ENCODE measurements at places on chromosomes 6 and 20.

GRCh38 chr6:78629154-78629721 is 238.1 kb upstream of the IRAK1BP1 start:
- no peak for DNase-seq

- DNase-seq: no peak
Observed at GRCh38 chr6:167919349-167919748, 78.1 kb upstream of the KIF25 start.

GRCh38 chr6:52285177-52286068 is 881 bp upstream of the MCM3 start:
- DNase-seq: no peak

GRCh38 chr20:60352596-60352995 is 394.4 kb downstream of the CDH26 start:
- DNase-seq: no peak

DNA sequence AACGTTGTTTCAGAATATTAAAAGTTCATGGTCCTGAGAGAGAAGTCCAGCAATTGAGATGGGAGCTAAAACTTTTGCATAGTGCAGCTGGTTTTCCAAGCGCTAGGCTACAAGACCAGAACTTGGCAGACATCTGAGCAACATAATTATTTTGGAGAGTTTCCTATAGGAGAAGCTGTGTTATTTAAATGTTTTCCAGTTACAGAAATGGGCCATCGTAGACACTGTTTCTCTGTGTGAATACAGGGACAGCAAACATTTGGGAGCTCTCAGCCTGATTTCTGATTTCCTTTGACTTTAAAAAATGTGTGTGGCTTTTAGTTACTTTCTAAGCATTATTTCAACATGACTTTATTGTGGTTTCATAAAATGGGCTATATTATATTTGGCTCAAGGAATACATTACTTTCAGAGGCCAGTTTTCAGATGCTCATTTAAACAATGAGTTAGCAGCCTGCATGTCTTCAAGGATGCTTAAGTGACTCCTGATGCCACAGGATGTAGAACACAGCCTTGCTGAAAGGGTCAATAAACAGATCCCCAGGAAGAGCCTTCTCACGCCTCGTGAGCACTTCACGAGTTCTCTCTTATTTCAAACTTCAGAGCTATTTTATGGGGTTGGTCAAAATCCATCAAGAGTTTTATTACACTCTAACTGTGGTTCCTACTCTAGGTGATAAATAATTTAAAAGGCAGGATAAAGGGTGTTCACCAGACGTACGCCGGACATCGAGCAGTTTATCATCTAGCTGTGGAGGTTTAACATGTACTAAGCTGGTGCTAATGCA is 193.8 kb downstream of the SMOC2 start:
- no peak for DNase-seq

DNA sequence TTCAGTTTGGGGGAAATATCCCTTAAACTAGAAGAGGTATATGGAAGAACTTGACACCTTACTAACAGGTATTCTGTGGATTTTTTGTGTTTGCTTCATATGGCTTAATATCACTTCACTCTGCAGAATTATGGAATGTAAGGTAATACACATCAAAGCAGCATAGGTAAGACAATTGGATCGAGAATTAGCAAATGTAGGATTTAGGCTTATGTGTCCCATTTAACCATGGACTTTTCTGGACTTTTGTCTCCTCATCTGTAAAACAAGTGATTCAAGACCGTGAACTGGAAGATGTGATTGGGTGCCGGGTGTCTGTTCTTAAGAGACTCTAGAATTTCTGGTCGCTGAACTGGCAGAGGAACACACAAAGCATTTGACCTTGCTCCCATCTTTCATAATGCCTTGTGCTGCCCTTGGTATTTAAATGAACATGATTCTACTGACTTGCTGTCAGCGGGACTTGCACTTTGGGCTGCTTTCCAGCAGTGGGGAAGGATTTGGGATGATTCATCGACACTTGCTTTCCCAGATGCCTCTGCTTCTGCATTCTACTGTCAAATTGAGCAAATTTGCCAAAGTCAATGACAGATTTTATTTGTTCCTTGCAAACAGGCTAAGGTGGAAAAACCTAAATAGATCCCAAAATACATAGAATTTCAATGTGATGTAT is 199.8 kb downstream of the PLCB1 start:
- DNase-seq: no peak

- no peak for DNase-seq
Observed at GRCh38 chr6:120871416-120872261, 462.6 kb downstream of the TBC1D32 start.

DNA sequence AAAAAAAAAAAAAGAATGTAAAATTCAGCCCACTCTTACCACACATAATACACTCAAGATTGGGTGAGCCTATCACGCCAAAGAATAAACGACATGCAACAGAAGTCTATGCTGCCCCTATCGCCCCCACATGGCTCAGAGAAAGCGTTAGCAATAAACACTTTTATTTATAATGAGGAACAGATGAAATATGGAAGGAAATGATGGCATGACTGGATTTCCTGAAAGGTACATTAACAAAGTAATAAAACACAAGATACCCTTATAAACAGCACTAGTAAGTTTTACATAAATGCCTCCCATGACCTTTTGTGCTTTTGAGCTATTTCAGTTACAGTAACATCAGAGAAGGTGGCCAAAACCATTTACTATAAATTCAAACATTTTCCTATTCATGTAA is 71.4 kb upstream of the SCAF8 start:
- DNase-seq: no peak

GRCh38 chr6:107991772-107992550 is 34.0 kb upstream of the SEC63 start:
- no peak for DNase-seq

DNA sequence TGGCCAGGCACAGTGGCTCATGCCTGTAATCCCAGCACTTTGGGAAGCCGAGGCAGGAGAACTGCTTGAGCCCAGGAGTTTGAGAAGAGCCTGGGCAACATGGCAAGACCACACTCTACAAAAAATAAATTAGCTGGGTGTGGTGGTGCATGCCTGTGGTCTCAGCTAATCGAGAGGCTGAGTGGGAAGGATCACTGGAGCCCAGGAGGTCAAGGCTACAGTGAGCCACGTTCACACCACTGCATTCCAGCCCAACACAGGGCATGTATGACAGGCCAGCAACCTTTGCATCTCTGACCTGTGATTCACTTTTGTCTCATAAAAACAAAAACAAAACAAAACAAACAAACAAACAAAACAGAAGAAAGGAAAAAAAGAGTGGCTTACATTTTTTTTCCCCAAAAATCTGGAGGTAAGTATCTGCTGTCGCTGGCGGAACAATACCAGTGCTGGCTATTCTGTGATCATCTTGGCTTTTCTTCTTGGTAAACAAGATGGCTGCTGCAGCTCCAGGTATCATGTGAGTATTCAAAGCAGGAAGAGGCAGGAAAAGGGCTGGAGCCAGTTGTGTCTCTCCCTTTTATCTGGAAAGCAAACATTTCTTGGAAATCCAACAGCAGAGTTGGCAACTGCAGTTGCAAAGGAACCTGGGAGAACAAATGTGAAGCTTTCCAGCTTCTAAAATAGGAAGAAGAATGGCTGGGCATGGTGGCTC is 40.4 kb upstream of the ZMYND8 start:
- no peak for DNase-seq

DNA sequence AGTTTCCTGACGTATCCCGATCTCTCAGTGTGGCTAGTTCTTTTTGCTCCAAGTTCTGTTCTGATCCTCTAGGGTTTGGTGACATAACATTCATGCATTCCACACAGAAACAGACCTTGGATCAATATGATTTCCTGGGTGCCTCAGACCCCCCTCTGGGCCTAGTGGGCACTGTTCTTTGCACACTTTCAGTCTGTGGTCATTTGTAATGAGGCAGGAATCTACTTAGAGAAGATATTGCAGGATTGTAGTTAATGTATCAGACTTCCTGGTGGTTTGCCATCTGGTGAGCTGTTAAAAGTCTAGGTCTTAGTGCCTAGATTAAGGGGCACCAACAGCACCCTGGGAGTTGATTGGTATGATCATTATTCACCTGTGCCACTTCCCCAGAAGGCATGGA is 7.5 kb downstream of the BEND6 start:
- no peak for DNase-seq

DNA sequence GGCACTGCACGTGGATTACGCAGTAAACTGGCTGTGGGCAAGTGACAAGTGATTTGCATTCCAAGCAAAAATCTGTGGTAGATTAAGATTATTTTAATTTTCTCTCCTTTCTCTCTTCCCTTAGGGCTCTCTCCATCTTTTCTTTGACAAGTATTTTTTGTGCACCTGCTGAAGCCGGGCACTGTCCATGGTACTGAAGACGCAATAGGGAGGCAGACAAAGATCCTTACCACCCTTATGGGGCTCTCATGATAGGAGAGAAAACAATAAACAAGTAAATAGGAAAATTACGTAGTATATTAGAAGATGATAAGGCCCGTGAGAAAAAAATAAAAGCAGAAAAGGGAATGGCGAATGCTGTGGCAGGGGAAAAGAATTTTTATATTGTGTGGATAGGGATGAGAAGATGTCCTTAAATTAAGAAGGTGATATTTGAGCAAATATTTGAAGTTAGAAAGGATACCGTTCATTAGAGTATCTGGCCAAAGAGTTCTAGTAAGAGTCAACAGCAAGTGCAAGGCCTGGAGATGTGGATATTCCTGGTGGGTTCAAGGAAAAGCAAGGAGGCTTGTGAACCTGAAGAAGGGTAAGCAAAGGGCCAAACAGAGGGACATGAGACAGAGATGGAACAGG is 146.0 kb downstream of the LAMP5 start:
- DNase-seq: no peak

- DNase-seq: no peak
Observed at GRCh38 chr6:161138543-161139303, 135.1 kb downstream of the AGPAT4 start.

GRCh38 chr6:117607511-117607910 is 5.2 kb upstream of the GOPC start:
- DNase-seq: no peak

- no peak for DNase-seq
Observed at GRCh38 chr20:57504411-57504810, 20.5 kb downstream of the CTCFL start.

GRCh38 chr6:38119516-38119915 is 300.0 kb downstream of the ZFAND3 start:
- DNase-seq: no peak

DNA sequence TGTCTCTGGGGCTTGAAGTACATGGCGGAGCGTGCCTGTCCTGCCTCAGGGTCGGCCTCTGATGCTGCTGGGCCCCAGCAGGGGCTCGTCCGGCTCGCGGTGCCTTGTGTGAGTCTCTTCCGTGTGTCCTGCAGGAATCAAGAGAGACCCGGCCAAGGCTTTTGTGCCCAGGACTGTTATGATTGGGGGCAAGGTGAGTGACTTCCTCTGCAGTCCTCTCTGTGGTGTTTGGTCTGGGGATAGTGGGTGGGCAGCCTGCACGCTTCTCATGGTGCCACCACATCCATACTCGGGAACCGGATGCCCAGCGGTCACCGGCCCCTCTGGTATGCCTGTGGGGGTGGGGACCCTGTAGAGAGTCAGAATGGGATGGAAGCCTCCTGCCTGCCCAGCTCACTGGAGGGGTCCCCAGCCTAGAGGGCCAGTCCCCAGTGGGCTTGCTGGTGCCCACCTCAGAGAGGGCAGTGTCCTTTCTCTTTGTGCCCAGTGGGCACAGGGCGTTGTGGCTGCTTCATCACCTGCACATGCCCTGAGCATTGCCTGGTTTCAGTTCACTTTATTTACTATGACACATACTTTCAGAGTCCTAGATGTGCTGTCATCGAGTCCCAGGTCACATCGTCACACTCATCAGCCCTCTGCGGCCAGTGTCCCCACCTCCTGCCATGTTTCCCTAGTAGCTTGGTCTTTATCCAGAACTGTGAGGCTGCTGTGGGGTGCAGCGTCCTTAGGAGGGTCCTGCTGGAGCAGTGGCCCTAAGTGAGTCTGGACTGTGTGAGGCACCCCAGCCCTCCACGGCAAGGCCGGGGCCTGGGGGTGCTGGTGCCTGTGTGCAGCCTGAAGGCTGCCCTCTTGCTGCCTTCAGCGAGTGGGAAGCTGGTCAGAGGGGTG is 40.7 kb downstream of the PYGB start:
- DNase-seq: no peak

GRCh38 chr6:6570929-6571671 is 17.4 kb upstream of the LY86 start:
- no peak for DNase-seq

Data from CD4-positive, alpha-beta T cell treated with Interleukin-10 for 1 hour (primary cell).